ENCODE measurements at places on chromosomes 13 and 19.
A peak's percentile ranks its signal among the peaks of the same experiment; 100 is the strongest.

DNA sequence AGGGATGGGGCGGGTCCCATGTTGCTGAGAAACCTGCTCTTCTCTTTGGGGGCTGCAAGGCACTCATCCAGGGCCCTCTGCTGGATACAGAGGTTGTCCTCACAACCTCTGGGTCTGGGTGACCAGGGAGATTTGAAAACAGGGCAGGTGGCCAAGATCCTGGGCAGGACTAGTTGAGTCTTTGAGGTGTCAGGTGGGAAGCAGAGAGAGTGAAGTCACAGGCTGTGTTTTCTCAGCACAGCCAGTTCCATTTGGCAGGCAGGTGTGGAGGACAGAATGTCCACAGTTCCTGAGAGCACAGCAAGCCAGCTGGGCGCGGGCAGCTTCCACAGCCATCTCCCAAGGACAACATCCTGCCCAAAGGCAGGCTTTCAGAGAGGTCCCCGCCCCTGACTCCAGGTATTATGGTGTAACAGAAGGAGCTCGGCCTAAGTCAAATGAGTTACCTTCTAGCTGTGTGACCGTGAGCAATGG, 118.8 kb downstream of the NUFIP1 start:
- DNase-seq: no peak

DNA sequence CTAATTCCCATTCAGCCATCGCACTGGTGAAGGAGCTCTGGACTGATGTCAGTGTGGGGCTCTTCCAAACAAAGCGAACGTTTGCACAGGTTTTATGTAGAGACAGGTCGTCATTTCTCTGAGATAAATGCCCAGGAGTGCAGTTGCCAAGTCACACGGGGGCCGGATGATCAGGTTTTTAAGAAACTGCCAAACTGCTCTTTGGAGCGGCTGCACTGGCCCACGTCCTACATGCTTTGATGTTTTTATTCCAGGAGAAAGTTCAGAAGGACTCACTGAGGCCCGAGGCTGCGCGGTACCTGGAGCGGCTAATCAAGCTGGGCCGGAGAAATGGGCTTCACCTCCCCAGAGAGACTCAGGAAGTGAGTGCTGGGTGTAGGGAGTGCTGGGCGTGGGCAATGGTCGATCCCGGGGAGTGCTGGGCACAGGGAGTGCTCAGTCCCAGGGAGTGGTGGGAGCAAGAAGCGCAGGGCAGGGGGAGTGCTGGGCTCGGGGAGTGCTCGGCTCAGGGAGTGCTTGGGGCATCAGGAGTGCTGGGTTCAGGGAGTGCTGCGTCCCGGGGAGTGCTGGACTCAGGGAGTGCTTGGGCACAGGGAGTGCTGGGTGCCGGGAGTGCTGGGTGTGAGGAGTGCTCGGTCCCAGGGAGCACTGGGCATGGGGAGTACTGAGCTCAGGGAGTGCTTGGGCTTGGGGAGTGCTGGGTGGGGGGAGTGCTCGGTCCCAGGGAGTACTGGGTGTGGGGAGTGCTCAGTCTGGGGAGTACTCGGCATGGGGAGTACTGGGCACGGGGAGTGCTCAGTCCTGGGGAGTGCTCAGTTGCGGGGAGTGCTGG, 10.7 kb downstream of the THOP1 start:
- no peak for DNase-seq

GRCh38 chr13:45861322-45861721, 9.8 kb upstream of the SIAH3 start:
- DNase-seq: no peak

DNA sequence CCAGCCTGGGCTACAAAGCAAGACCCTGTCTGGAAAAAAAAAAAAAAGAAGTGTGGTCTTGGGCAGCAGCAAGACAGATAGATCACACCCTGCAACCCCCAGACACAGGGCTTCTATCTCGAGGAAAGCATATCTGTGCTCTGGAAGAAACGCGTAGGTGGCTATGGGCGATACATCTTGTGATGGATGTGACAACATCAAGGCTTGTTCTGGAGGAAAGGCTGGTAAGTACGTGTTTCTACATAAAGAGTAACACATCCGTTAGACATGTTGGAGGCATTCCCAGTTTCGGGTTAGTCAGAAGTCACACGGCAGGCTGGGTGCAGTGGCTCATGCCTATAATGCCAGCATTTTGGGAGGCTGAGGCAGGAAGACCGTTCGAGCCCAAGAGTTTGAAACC, 6.6 kb upstream of the DHDH start:
- DNase-seq: peak; percentile 19

DNA sequence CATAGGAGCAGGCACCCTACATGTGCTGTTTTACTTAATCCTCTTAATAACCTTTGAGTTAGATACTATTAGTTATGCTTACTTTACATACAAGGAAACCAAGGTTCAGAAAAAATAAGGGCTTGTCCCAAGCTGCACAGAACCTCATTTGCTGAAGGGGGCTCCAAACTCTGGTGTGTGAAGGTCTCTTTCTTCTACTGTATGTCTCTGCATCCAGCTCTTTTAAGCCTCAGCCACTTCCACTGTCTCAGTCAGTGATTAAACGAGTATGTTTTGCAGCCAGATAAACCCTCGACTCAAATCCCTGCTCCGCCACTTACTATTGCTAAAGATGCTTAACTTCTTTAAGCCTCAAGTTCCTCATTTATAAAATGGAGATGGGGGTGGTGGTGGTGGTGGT, 112.4 kb upstream of the WASF3 start:
- DNase-seq: no peak

- no peak for DNase-seq
These were observed 1761.5 kb downstream of the PCDH9 start for GRCh38 chr13:65468628-65469027.

GRCh38 chr13:65461590-65461989, 1768.5 kb downstream of the PCDH9 start:
- DNase-seq: no peak

GRCh38 chr13:89688918-89689317, 1658.6 kb upstream of the MIR17HG start:
- DNase-seq: peak; percentile 25

DNA sequence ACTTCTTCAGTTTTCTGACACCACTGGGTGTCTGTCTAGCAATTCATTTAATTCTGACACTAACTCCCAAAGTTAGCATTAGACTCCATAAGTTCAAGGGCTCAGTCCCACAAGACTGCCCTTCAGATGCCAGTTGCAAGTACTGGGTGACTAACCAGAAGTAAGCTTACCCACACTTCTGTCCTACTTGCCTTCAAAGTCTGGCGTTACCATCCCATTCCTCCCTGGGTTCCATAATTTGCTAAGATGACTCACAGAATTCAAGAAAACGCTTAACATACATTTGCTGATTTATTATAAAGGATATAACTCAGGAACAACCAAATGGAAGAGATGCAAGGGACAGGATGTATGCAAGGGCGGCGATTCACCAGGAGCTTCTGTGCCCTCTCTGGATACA, 45.5 kb upstream of the NPAS1 start:
- DNase-seq: no peak

DNA sequence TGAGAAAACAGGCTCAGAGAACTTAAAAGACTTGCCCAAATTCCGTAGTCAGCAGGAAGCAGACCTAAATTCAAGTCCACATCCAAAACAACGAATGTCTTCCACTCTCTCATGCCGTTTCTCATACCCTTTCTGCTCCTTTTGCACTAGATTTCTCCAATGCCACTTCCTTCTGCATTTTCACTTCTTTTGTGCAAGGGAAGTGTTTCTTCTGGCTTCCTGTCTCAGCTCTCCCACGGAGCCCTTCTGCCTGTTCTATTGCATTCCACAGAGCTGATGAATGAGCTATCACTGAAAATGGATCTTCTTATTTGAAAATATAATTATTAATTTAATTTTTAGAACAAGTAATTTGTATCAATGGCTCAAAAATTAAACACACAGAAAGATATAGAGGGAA, 56.1 kb upstream of the STK24 start:
- no peak for DNase-seq

- DNase-seq: no peak
These were observed 138.6 kb upstream of the UFM1 start for GRCh38 chr13:38210928-38211596.

GRCh38 chr19:53908106-53908934, 758 bp upstream of the CACNG7 start:
- DNase-seq: peak; percentile 91

DNA sequence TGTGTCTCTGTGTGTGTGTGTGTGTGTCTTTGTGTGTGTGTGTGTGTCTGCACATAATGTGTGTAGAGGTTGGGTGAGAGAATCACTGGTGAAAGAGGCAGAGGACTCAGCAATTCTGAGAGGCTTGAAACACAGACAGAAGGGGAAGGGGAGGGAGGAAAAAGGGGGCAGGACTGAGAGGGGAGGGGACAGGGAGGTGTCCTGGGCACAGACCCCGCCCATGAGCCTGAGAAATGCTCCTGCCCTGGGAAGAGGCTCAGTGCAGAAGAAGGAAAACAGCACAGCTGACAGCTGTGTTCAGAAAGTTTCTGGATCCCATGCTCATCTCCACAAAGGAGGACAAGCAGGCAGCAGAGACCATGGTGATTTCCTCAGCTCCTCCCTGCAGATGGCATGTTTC, 59.1 kb upstream of the CEACAM8 start:
- DNase-seq: no peak

GRCh38 chr13:28333204-28333881, 161.6 kb downstream of the FLT1 start:
- no peak for DNase-seq

DNA sequence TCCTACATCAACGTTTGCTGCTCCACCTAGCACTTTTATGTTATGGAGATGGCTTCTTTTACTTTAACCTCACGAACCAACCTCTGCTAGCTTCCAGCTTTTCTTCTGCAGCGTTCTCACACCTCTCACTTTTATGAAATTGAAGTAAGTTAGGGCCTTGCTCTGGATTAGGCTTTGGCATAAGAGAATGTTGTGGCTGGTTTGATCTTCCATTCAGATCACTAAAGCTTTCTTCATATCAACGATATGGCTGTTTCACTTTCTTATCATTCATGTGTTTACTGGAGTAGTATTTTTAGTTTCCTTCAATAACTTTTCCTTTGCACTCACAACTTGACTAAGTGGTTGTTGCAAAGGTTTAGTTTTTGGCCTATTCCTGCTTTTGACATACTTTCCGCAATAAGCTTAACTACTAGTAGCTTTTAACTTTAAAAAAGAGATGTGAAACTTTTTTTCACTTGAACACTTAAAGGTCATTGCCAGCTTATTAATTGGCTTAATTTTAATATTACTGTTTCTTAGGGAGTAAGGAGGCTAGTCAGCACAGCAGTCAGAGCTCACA, 60.0 kb upstream of the SPRY2 start:
- no peak for DNase-seq

- DNase-seq: no peak
These were observed 23.3 kb downstream of the SMIM24 start for GRCh38 chr19:3456925-3457527.

GRCh38 chr13:30551189-30551588, 66.5 kb upstream of the USPL1 start:
- DNase-seq: peak; percentile 13

- no peak for DNase-seq
These were observed 53.2 kb upstream of the GAS6 start for GRCh38 chr13:113917096-113917495.

DNA sequence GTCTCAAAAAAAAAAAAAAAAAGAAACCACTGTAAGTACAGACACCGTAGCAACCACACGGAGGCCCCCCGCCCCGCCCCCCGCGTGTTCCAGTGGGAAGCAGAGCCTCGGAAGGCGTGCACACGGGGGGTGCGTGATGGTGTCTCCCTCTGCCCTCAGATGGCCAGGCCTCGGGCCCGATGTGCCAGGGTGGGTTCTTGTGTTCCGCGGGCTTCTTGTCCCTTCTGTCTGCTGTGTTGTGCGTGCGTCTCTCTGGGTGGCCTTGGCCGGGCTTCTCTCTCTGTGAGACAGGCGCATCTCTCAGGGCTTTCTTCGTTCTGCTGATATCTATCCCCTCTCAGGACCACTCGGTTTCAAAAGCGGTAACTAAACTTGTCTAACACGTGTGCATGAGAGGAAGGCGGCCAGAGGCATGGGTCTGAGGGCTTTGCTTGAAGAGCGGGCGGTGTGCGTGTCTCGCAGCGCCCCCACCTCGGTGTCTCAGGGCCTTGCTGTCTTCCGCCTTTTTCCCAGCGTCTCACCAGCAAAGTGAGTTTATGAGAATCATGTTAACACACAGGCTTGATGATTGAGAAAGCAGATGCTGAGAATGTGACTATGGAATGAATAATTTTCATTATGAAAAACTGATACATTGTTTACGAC, 12.6 kb downstream of the ATP11A start:
- no peak for DNase-seq

DNA sequence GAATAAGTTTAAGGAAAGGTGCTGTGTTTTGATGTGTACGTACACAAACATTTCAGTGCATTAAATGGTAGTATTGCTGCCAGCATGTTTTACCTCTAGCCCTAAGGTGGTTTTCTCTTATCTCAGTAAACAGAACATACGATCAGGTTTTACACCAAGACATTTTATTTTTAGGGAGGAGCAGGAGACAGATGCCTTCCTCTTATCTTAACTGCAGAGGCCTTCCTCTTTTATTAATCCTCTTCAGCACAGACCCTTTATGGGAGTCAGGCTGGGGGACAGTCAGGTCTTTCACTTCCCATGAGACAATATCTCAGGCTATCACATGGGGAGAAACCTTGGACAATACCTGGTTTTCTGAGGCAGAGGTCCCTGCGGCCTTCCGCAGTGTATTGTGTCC, 14.9 kb upstream of the ZNF611 start:
- DNase-seq: no peak

GRCh38 chr13:74158028-74158427, 23.8 kb upstream of the KLF12 start:
- no peak for DNase-seq

GRCh38 chr13:44814836-44815235, 174.4 kb downstream of the NUFIP1 start:
- DNase-seq: no peak

- DNase-seq: no peak
These were observed 12.0 kb upstream of the GAS6 start for GRCh38 chr13:113875837-113876281.

GRCh38 chr13:93690139-93690538, 463.5 kb downstream of the GPC6 start:
- DNase-seq: no peak

DNA sequence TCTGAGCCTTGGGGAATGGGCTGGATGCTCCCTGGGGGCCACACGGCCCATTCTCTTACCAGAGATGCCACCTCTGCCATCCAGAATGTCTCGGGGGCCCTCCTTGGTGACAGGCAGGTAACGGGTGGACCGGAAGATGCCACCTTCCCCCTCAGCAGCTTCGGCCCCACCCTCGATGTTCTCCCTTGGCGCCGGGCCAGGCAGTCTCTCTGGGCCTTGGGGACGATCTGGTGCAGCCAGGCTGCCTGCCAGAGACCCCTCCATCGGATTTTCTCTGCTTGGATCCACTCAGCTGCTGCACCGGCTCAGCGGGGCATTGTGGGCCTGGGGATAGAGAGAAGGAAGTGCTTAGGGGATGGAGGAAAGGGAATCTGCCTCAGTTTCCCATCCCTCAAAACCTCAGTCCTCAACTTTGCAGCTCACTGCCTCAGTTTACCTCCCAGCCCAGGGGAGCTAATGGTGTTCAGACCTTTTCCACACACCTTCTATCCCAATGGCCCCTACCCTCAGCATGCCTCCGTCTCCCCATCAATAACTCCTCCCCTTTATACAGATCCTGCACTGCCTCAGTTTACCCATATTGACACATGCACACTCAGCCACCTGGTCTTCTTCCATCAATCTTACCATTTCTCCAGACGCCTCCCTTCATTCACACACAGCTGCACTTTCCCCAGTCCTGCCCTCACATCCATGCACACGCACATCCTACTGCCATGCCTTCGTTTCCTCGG, 1.5 kb downstream of the WIZ start:
- no peak for DNase-seq

Data from G401 (cell line).